A549 treated with CORT108297 at 1 μM for 4 hours (cell line): ENCODE measurements at places on chromosomes 6 and 20. TPM values are rescaled to one million over a fixed set of nuclear protein-coding genes. Genes with fewer than 3 reads are reported as not detected.

Gene ZBTB46
- 0.66 to 0.99 TPM (median 0.84 TPM) in 5 replicates for total RNA-seq

Gene DZANK1
- total RNA-seq: 2.7 to 3.0 TPM (median 2.8 TPM) in 5 replicates

Gene MROH8
- 0.68 to 1.3 TPM (median 0.93 TPM) in 5 replicates for total RNA-seq

Gene COL19A1
- total RNA-seq: not detected in 5 replicates

Gene FRK
- 1.2 to 1.6 TPM (median 1.4 TPM) in 5 replicates for total RNA-seq

Gene BIRC7
- 2.0 to 4.7 TPM (median 3.2 TPM) in 5 replicates for total RNA-seq

Gene WFDC10B
- total RNA-seq: not detected in 5 replicates

Gene FAXC
- 5.9 to 7.7 TPM (median 6.8 TPM) in 5 replicates for total RNA-seq

Gene TFAP2A
- total RNA-seq: 14.3 to 17.6 TPM (median 16.4 TPM) in 5 replicates

Gene MAN1A1
- 0.02 to 0.07 TPM (median 0.03 TPM) in 5 replicates for total RNA-seq

Gene EYA2
- total RNA-seq: 2.0 to 3.3 TPM (median 2.9 TPM) in 5 replicates

Gene C6orf118
- total RNA-seq: 0.14 to 0.18 TPM (median 0.16 TPM) in 5 replicates

Gene SMOC2
- not detected in 5 replicates for total RNA-seq

Gene TMEM244
- not detected in 5 replicates for total RNA-seq

Gene HAO1
- not detected in 5 replicates for total RNA-seq

Gene TRIM10
- 0.02 TPM in 1 of 5 replicates, not detected in the others for total RNA-seq
